ENCODE measurements at places on chromosomes 1 and 21.

DNA sequence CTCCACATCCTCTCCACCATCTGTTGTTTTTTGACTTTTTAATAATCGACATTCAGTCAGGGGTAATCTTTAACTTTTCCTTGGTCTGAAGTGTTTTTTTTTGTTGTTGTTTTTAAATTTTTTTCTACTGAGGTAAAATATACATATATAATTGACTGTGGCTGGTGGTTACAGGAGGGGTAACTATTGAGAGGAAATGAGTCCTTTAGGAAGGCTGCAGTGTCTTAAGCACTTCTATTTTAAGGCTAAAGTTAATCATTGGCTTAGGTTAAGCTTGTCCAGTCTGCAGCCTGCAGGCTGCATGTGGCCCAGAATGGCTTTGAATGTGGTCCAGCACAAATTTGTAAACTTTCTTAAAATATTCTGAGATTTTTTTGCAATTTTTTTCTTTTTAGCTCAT is 172.5 kb downstream of the CTH start:
- DNase-seq: no peak

- DNase-seq: no peak
Observed at GRCh38 chr1:31006747-31007146, 58.8 kb downstream of the PUM1 start.

GRCh38 chr1:191869790-191870312 is 288.4 kb upstream of the RGS18 start:
- no peak for DNase-seq

- no peak for DNase-seq
Observed at GRCh38 chr1:89600451-89601224, 32.3 kb upstream of the LRRC8C start.

GRCh38 chr1:41582004-41582325 is 97.5 kb upstream of the EDN2 start:
- DNase-seq: no peak

GRCh38 chr1:57600424-57600823 is 176.6 kb upstream of the DAB1 start:
- no peak for DNase-seq

GRCh38 chr1:26953374-26953773 is 6.9 kb downstream of the KDF1 start:
- no peak for DNase-seq

DNA sequence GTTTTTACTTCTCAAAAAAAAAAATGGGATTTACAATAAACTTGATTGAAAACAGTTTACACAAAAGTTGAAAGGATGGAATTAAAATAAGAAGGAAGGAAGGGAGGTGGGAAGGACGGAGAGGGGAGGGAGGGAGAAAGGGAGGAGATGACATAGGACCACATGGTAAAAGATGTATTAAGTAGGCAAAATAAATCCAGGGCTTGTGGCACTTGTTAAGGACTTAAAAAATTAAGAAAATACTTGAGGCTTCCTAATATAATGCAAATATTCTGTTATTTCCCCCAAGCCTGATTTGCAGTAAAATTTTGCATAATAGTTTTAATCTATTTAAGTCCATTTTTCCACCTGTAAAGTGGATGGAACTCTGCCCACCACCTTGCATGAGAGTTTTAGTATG is 27.5 kb downstream of the SLC30A10 start:
- no peak for DNase-seq

GRCh38 chr1:41783189-41783639 is 135.5 kb downstream of the HIVEP3 start:
- DNase-seq: no peak

GRCh38 chr1:60903591-60903990 is 178.8 kb upstream of the NFIA start:
- peak; percentile 47 for DNase-seq

- DNase-seq: no peak
Observed at GRCh38 chr1:209086486-209087192, 496.9 kb upstream of the CAMK1G start.

DNA sequence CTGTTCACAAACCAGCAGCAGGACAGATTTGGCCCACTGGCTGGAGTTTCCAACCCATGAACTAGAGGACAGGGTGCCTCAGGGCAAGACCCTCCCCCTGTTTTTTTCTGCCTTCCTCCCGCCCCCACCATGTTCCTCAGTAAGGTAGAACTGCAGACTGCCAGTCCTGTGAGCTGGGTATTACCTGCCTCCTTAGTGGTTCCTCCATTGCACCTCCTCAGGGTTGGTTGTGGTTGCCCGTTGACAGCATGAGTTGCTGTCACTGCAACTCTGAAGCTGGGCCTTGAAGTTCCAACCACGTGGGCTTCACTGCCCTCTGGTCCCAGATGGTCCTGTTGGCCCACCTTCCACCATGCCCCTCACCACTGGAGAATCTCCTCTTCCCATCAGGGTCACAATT is 28.8 kb downstream of the TENT5C start:
- no peak for DNase-seq

- no peak for DNase-seq
Observed at GRCh38 chr1:169202791-169203665, 96.5 kb downstream of the ATP1B1 start.
